Anterior cingulate cortex (tissue), 58 donors: ENCODE measurements at places on chromosomes 3 and 15.

DNA sequence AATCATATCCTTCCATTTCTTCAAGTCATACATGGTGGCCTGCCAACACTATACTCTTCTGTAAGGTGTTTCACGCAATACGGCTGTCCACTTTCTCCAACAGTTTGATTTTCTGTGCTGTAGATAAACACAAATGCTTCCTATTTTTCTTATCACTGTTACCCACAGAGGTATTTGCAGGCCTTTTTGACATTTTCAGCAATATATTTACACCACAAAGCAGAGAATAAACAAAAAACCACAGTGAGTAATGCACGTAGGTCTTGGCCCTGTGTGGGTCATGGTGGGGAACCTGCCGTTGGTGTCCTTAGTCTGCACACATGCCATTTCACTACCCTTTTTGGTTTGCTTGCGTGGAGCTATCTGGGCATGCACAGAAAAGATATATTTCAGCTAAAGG lies 59.5 kb downstream of the LRRC28 start:
- no peak for DNase-seq

- peak; percentile 52 for DNase-seq
These were observed 4.4 kb upstream of the CLDN11 start for GRCh38 chr3:170414202-170414663.

DNA sequence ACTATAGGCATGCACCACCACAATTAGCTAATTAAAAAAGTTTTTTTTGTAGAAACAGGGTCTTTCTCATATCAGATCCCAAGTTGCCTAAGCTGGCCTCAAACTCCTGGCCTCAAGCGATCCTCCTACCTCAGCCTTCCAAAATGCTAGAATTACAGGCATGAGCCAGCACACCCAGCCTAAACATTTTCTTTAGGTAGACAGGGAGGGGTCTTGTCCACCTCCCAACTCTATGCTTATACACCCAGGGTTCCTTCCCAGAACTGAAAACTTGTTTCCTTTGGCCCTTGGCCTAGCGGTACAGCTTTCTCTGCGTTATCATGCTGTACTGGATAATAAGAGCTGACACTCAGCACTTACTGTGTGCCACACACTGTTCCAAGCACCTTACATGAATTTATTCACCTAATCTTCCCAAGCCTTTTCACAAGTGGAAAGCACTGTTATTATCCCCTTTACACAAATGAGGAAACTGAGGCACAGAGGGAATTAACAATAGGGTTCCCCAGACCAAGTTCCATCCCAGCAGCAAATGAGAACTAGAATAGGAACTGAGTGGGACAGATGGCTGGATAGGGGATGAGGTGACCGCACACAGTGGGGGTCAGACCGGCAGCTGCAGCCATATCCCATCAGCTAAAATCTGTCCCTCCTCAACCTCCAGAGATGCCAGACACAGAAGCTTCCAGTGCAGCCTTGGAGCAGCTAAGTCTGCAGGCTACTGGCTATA lies 150.8 kb downstream of the MEGF11 start:
- DNase-seq = no peak

GRCh38 chr15:65963358-65963757 lies 94.1 kb downstream of the RAB11A start:
- DNase-seq = no peak

DNA sequence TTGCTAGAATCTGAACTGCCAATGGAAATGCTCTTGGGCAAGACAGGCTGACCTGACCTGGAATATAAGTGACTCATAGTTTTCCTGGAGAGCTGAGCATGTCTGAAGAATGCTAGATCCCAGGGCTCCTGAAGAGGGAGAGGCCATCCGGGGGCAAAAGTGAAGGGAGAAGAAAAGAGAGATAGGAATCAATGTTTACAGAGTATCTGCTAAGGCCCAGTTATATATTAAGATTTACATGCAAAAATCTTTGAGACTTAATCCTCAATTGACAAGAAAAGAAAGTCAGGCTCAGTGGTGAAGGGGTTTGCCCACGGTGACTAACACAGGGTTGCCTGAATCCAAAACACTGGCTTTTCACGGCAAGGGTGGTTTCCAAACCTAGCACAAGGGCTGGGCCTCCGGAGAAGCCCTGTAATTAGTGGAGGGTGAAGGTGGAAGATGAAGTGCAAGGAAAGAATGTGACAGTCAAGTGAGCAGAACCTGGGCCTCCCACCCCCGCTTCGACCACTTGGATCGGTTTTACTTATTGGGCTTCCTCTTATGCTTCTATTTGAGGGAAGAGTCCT lies 91.7 kb upstream of the FGF12 start:
- no peak for DNase-seq

DNA sequence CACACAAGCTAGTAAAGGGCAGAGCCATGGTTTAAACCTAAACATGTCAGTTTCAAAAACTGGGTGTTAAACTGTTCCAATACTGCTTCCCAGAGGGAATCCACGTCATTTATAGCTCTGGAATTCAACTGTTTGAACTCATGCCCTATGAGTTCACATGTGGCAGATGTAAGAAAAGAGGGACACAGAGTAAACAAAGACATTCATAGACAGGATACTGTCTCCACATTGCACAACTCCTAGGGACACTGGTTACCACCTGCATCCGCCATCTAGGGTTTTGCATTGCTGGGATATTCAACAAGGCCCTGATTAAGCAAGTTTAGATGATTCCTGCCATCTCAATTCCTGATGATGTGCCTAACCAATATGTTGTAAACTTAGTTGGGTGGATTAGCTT lies 134.1 kb upstream of the COL8A1 start:
- no peak for DNase-seq

DNA sequence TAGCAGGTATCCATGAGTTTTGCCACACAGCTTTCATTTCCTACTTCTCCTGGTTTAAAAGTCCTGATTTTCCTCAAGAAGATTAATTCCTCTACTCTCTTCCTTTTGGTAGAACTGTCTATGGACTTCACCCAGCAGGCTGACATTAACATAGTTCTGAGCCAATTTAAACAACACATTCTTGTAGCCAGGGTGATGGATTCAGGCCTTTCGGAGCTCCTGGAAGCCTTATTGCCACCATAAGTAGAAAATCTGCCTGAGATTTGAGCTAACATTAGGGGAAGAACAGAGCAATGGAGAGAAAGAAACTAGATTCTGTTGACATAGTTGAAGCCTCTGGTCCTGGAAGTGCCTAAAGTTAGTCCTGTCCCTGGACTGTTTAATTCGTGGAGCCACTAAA lies 449.8 kb downstream of the TAFA4 start:
- DNase-seq = no peak

GRCh38 chr3:164940745-164941144 lies 137.6 kb downstream of the SI start:
- no peak for DNase-seq

GRCh38 chr3:135232226-135232625 lies 437.2 kb downstream of the EPHB1 start:
- DNase-seq = no peak

GRCh38 chr3:42490243-42490642 lies 12.2 kb upstream of the VIPR1 start:
- no peak for DNase-seq

DNA sequence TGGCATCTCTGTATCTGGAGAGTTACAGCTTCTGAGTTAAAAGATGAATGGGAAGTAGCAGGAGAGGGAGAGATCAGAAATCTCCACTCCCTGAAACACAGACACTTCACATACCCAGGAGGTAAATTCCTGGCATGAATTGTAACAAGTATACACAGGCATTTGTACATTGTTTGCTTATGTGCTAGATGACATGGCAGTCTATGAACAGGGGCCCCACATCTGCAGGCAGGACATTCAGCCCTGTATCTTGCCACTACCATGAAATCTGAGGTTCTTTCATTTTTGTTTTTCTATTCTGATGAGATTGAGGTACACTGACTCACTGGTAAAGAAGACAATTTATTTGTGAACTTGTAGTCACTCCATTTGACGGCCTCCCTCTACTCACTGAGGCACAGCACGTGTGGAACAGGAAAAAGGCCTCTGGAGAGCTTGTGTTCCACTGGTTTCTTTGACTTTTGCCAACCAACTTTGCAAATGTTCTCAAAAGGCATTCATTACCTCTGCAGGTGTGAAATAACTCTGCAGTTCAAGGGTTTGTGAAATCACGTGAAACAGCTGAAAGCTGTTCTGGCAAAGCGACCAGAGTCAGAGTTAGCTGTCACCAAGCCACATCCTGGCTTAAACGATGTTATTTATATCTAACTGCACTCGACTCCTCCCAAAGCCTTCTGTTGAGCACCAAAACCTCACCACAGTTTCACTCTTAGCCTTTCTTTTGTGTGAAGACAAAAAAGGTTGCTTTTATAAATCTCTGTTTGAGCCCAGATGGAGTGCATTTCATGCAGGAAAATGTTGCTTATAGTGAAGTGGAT lies 401.3 kb upstream of the CFAP20DC start:
- DNase-seq = no peak

DNA sequence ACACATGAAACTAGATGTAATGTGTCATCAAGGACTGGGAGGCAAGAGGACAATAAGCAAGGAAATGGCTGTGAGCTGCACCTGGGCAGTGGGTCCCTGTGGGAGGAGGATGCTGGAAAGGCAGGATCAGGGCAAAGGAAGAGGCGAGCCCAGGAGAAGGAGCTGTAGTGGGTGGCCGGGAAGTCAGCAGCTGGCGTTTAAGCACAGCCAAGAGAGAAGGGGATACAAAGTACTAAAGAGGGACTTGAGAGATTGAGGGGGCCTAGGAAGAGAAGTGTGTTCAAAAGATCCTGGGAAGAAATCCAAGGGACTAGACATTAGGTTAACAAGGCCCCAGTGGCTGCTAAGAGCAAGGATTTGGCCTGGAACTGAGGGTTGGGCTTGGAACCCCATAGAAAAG lies 188.5 kb upstream of the SLC24A5 start:
- no peak for DNase-seq

DNA sequence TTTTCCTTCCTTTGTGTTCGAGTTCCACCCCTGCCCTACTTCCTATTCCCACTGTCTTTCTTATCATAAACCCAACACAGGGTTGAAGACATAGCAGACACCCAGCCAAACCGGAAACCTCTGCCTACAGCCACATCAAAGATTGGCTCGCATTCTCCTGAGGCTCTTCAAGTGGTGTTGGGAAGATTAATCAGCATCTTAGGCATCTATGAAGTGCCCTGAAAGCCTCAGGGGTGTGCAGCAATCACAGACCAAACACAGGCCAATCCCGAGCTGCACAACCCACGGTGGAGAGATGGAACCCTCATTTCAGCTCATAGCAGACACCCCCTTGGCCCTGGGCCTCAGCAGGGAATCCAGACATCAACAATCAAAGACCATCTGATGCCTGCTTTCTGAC lies 255.9 kb downstream of the XXYLT1 start:
- no peak for DNase-seq

DNA sequence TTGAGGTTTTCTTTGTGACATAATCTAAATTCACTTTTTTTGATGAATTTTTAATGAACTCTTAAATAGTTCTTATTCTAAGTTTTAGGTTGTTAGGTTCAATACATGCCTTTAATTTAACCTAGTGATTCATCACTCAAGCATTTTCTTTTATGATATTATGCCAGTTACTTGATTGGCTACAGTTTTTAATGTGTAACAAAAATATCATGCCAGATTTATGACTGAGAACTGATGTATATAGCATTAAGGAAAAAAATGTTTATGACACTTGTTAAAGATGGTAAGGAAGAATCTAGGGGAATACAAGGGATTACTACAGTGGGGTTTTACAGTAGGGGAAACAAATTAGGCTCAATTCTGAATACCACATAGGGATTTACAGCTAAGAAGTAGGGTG lies 103.1 kb downstream of the VGLL3 start:
- DNase-seq = no peak

GRCh38 chr15:48720646-48721045 lies 75.1 kb upstream of the FBN1 start:
- DNase-seq = no peak

DNA sequence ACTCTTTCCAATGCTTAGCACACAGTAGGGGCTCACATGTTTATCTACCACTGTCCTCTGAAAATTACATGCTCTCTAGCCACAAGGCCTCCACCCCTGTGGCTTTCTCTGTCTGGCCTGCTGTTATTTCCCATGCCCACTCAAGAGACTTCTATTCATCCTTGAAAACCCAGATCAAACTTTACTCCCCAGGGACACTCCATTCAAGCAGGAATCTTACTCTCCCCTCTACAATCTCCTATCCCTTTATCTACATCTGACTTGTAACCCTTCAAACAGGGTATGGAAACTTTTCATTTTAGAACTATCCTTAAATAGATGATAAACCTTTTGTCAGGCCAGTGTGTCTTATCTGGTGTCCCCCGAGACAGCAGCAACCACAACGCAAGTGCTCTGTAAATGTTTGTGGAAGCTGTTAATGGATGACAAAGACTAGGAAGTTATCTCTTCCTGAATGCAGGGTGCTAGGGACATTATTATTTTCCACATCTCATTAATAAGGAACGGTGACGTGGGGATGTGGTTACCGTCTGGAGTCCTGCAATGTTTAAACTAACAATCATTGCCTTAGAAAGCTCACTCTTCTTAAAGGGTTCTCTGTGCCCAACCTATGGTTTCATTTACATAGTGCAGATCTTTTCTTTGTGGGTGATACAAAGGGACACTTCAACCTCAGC lies 322.3 kb downstream of the ARRDC4 start:
- no peak for DNase-seq

DNA sequence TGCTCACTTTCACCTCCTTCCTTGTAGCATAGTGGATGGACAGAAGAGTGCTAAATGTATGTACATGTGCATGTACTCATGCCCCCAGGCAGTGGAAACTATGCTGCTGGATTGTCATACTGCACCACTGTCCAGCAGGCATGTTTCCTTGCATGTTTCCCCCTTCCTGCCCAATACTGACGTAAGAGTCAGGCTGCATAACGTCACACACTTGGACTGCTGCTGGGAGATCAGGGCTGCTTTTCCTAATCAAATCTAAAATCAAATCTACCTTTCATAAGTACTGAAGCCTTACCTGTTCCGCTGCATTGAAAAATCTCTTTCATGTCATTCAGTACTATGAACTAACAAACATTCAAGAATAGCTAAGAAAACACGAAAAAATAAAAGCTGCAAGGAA lies 67.9 kb upstream of the ROBO1 start:
- no peak for DNase-seq

DNA sequence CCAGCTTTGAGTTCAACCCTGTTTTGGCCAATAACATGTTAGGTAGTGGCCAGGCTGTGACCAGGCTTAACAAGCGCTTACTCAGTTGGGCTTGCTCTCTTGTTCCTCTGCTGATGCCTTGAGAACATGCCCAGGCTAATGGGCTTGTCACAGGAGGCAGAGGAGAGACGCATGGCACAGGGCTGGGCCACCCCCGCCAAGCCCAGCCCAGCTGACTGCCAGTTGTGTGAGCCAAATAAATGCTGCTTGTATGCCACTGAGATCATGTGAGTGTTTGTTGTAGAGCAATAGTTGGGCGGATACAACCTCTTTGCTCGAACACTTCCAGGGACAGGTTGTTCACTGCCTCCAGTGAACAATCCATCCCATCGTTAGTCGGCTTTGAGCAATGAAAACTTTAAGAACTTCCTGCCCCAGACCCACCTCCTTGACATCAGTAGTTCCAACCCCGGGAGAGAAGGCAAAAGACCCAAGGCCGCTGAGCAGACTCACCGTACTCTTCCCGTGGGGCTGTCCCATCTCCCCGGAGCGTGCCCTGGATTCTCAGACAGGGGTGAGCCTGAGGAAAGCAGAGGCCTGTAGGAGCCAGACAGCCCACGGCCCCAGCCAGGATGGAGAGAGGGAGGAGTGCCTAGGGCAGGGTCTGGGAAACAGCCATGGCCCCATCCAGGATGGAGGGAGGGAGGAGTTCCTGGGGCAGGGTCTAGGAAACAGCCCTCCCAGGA lies 4.1 kb downstream of the PLA2G4F start:
- peak; percentile 23 for DNase-seq
